Stimulated activated CD4-positive, alpha-beta T cell treated with anti-CD3 and anti-CD28 coated beads, Interleukin-1b, Interleukin-23, amount 100 ng/mL, for 1 hour (primary cell): ENCODE measurements at places on chromosomes 5 and 9.

GRCh38 chr5:20678814-20679298 lies 690.9 kb upstream of the CDH18 start:
- DNase-seq, result no peak

DNA sequence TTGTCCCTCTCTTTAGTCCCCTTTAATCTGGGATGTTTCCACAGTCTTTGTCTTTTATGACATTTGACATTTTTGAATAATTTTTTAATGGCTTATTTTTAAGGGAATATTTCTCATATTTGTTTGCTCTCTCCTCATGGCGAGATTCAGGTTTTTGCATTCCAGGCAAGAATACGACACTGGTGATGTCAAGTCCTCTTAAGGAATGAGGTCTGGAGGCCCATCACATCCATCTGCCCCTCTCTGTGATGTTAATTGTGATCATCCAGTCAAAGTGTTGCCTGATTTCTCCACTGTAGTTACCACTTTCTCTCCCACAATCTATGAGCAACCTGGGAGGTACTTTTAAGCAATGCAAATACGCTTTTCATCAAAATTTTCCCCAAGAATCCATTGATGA lies 193.2 kb downstream of the MAST4 start:
- no peak for DNase-seq

DNA sequence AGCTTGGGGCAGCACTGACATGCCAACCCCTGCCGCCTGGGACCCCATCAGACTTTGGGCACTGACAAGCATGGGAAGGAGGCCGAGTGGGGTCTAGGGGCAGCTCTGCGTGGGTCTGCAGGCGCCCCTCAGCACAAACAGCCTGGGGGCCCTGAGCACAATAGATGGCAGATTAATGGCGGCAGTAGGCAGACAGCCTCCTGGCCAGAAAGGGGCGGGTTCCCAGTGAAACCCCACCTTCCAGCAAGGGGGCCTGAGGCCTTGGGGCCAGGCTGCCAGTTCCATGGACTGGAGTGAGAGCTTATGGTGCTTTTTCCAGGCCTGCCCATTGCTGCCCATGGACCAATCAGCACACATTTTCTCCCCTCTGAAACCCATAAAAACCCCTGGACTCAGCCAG lies 2031.2 kb downstream of the EFNA5 start:
- no peak for DNase-seq

DNA sequence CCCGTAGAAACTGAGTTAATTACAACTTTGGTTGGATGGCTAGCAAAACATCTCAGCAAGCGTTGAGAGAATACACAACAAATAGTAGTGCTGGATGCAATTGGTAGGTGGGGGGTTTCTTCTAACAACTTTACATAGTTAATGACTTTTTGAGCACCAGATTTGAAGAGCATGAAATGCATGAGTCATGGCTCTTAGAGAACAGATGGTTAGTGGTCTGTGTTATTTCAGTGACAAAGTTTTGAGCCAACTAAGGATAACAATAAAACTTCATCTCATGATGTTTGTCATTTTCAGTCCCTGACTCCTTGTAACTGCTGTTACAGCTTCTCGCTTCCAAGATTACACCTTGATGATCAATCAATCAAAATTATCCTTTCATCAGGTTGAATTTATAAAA lies 399.0 kb upstream of the BRINP1 start:
- no peak for DNase-seq

- DNase-seq, result no peak
Observed at GRCh38 chr9:127035423-127035822, 87.0 kb downstream of the ANGPTL2 start.

- peak; percentile 39 for DNase-seq
Observed at GRCh38 chr5:149240354-149240998, 31.2 kb upstream of the AFAP1L1 start.

- DNase-seq, result no peak
Observed at GRCh38 chr5:135100011-135100410, 66.0 kb upstream of the PITX1 start.

DNA sequence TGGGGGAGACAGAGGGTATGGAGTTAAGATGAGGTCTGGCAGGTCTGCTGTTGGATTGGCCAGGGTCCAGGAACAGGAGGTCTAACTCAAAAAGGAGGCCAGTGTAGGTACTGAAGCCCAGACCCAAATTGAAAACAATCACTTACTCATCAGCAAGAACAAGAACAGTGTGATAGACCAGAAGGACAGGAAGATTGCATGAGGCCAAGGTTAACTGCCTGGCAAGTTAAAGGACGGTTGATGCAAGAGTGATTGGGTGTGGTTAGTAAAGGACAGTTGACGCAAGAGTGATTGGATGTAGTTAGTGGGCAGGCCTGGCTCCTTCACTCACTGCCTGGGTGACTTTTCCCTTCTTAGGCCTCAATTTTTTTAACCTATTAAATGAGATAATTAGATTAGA lies 132.6 kb downstream of the PDZD2 start:
- no peak for DNase-seq

GRCh38 chr5:89003563-89004036 lies 120.6 kb upstream of the MEF2C start:
- DNase-seq, result no peak

GRCh38 chr5:77143998-77144836 lies 57.1 kb upstream of the ZBED3 start:
- peak; percentile 32 for DNase-seq

DNA sequence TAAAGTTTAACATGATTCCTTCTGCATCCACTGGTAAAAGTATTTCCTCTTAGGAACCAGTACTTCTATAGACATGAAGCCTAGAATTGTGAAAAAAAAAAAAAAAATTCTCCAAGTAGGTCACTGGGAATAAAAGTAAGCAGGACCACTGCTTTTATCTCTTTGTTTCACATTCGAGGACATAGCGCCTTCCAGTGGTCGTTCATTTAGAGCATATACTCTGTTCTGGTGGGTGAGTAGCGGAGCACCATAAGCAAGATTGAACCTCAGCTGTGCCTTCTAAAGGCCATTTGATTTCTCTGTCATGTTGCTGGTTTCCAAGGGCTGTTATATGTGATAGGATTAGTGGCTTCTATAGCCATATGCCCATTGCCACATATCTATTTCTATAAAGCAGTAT lies 393.1 kb downstream of the TMEM232 start:
- DNase-seq, result no peak

GRCh38 chr5:14983666-14984441 lies 112.3 kb upstream of the ANKH start:
- no peak for DNase-seq

GRCh38 chr5:53790026-53790425 lies 229.6 kb downstream of the NDUFS4 start:
- DNase-seq, result no peak

DNA sequence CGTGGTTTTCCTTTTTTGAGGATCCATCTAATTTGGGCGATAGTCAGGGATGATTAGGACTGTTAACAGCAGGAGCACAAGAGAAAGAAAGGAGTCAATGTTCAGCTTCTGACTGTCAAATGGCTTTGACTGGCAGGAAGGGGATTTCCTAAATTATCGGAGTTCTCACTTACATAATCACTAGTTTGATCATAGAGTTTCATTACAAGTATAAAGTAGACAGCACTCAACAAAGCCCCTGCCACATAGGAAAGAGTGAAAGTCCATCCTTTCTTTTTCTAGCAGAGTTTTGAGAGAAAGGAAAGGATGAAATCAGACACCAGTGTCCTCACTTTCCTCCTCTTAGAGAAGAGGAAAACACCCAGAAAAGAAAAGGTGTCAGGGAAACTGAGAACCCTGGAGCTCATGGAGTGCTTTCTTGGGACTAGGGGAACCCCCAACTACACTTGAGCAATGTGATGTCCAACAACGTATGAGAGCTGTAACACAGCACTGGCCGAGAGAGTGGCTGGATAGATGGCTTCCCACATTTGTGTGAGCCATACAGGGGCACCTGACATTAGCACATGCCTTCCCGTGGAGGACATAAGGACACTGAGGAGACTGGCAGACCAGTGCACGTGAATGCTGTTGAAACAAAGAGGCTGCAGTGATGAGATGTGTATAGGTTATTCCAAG lies 26.0 kb upstream of the LPAR1 start:
- no peak for DNase-seq

- no peak for DNase-seq
Observed at GRCh38 chr9:12876872-12877271, 102.1 kb downstream of the LURAP1L start.

DNA sequence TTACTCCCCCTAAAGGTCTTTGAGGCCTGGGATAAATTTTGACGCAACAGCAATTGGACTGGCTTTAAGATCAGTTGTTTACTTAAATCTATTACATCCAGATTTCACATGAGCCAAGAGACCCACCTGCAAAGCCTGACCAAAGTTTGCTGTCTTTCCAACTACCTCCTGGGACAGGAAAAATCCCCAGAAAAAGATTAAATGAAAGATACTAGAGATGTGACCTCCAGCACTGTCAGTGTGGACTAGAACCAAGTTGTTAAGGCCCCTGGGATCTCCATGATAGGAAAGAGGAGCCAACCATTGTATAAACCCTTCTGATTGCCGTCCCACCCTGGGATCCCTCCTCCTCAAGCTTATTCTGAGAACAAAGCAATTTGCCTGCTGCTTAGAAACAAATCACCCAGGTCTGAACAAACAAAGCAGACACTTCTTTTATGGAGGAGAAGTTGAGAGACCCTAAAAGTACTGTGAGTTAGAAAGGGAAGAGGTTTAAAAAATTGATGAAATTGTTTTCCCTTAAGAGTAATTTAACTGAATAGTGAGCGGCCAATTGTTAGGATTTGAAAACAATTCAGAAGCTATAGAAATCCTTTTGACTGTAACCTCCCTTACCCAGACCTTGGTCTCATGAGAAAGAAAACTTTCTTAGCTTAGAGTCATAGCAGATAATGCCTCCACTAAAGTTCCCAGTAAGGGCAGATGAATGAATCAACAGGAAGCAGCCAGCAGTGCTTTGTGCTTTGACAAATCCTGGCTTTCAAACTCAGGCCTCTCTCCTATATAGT lies 255.2 kb downstream of the TMEM167A start:
- no peak for DNase-seq

GRCh38 chr5:76528547-76529331 lies 94.5 kb downstream of the F2RL2 start:
- no peak for DNase-seq
